ENCODE measurements at places on chromosomes 12 and 14.

GRCh38 chr14:87999277-87999676, 5.7 kb upstream of the GPR65 start:
- no peak for DNase-seq

GRCh38 chr12:68924546-68924945, 8.4 kb downstream of the CPM start:
- no peak for DNase-seq

GRCh38 chr12:122116707-122117535, 38.4 kb downstream of the MLXIP start:
- peak; percentile 55 for DNase-seq

- DNase-seq: no peak
Observed at GRCh38 chr12:101493556-101493955, 18.4 kb downstream of the SPIC start.

- DNase-seq: no peak
Observed at GRCh38 chr12:13777374-13777773, 204.0 kb downstream of the GRIN2B start.

- DNase-seq: no peak
Observed at GRCh38 chr12:30725739-30726138, 29.0 kb downstream of the CAPRIN2 start.

GRCh38 chr14:50859296-50859624, 12.6 kb upstream of the ABHD12B start:
- no peak for DNase-seq

DNA sequence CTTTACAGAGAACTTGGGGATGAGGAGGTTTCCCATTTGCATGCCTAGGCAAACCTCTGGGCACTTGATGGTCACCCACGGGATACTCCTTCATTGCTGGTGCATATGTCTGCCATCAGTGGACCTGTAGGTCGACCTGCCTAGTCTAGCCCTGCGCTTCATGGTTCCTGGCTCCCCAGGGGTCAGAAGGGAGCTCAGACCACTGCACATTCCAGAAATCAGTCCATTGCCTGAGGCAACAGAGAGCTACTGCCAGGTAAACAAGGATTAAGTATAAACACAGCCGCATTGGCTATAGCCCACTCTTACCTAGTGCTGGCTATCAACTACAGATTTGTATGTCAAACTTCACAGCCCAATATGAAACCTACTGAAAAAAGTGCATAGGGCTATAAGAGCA, 476.4 kb downstream of the SOX5 start:
- no peak for DNase-seq

DNA sequence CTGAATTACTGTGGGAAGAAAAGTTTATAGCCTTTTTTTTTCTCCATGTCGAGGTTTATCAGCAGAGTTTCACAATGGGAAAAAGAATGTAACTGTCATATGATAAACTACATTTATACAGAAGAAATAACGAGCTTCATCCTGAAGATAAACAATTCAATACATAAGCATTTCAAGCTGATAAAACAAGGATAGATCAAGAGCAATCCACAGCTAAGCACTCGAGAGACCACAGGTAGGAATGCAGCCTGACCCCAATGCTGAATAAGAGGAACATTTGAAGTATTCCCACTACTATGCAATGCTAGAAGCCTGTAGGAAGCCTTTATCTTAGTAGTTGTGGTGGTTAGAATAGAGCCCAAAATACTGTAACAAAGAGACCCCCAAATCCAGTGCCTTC, 32.6 kb upstream of the DAAM1 start:
- no peak for DNase-seq

- no peak for DNase-seq
Observed at GRCh38 chr12:116556964-116557698, 2.0 kb upstream of the MAP1LC3B2 start.

Measured in NCI-H187 (cell line).